ENCODE measurements at places on chromosomes 7 and 10.

DNA sequence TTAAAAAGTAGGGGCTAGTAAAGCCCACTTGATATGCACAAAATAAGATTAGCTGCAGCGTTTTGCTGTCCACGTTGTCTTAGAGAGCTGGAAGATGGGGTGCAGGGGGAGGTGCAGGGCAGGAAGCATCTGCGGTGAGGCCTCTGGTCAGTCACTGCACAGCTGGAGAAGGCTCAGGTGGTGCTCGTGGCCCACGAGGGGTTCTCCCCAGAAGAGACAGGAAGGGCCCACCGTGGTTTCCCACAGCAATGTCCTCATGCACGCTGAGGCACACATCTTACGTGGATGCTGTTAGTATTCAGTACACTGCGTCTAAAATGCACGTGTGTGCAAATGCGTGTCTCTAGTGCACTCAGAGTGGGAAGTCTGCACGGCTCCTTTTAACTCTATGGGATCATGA is 582.1 kb downstream of the PTPRN2 start:
- DNase-seq, result no peak

DNA sequence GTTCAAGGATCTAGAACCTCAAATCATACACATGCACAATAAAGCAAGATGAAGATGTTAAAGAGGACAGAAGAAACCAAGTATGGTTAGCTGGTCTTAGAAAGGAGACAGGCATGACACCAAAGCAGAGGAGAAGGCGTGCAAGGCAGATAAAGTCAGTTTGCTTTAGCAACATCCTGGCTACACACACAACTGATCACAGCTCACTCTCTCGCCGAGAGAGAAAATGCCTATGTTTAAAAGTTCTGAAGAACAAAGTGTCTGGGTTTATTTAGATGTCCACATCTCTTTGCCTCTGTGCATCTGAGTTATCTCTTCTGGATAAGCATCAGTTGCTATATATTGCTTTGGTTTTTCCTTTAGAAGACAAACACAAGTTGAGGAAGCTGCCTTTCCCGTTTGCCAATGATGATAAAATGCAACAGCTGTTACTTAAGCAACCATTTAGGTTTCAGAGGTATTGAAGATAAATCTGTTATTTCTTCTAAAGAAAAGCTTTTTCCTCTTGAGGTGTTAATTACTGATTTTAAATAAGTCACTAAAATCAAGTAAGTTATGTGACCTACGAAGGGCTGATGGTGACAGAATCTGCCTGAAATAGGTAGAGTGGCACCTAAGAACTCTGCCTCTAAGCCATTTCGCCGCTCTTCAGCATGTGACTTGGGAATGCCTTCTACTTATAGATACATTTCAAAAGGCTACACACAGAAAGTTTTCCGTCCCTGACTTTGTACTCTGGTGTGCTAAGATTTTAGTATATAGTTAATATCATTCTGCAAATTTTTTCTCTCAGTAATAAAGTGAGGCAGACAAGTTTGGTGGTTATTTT is 146.2 kb upstream of the ASAH2 start:
- no peak for DNase-seq

DNA sequence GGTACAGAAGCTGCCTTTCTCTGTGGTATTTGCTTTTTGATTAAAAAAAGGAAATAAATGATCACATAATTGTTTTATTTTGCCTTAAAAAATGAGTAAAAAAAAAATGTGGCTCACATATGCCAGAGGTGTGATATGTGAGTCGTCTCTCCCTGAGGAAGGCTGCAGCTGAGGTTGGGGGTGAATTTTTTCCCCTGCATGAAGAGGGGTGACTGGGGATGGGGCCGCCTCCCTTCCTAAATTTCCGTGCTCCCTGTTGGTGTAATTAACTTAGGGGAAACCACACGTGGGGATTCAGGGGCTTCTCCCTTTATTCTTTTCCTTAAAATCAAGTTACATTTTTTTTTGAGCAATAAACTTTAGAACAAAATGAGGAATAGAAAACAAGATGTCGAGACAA is 35.4 kb downstream of the MGMT start:
- DNase-seq, result no peak

- no peak for DNase-seq
Observed at GRCh38 chr10:18368682-18369081, 228.5 kb downstream of the CACNB2 start.

DNA sequence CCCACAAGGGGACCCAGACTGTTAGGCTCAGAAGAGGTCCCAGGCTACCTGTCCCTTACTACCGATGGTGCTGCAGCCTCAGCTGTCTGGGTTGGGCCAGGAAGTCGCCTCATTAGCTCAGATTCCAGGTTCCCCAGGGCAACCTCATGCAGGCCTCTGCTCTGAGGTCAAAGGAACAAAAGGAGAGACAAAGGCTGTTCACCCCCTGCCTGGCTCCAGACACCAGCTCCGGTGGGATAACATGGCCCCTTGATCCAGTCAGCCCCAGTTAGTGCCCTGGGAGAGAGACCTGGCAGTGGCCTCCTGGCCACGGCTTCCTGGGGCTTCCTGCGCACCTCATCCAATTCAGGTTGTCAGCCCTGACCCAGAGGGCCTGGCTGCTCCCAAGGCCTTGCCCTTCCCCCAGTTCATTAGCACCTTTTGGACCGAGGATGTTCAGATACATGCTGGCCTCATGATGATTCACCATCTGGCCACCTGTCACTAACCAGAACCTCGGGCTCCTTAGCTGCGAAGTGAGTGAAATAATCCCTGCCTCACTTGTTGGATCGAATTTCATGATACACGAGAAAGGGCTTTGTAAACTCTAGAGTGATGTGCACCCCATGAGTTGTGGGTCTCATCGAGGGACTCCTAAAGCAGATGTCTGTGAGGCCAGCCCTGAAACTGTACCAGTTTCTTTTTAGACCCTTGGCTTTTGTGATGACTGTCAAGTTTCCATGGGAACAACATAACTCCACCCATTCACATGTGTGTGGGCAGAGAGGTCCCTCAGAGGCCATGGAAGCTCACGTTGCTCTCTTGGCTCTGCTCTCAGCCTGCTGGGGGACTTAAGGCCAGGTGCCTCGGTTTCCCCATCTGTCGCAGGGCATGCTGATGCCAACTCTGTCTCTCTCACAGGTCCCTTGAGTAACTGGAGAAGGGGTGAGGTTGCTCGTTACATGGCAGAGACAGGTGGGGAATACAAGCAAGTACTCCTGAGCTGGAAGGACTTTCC is 79.5 kb upstream of the PCBD1 start:
- no peak for DNase-seq

DNA sequence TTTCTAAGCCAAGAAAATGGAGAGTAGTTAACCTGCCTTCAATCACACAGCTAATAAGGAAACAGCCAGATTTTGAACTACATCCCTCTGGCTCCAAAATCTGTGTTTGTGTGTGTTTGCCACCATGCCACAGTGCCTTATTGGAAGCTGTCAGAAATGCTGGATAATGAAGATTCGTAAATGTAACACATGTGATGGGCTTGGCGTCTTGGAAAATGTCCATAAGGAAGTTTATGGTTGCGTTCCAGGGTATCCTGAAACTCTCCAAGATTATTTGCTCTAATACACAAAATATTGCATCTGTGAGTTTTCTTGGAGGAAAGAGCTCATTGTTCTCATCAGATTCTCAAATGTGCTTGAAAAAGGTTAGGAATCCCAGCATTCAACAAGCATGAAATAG is 22.7 kb downstream of the MYOF start:
- DNase-seq, result no peak

DNA sequence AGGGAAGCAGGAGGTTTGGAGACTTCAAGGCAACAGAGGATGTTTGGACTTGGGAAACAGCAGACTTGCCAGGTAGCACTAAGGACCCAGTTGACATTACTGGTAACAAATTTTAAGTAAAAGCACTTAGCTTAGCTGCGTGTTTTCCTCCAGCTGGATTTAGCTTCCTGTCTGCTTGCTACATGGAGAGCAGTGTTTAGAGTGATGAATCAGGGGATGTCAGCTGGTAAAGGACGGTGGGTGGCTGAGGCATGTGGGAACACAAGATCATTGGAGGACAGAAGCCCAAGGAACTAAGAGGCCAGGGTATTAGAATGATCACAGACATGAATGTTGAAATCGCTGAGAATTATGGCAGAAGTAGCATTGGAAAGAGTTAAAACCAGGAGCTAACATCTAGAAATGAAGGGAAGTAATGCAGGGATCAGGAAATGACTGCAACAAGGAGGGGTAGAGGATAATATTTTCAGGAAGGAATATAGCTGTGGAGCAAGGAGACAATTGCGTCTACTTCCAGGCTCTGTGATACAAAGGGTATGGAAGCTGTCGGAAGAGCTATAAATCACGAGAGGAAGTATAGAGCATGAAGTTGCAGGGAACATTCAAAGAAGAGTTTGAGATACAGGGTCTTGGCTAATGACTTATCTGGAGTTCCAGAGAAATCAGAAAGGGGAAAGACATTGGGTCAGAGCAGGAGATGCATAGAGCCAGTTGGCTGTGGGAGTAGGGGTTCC is 34.4 kb downstream of the CALD1 start:
- DNase-seq, result no peak

DNA sequence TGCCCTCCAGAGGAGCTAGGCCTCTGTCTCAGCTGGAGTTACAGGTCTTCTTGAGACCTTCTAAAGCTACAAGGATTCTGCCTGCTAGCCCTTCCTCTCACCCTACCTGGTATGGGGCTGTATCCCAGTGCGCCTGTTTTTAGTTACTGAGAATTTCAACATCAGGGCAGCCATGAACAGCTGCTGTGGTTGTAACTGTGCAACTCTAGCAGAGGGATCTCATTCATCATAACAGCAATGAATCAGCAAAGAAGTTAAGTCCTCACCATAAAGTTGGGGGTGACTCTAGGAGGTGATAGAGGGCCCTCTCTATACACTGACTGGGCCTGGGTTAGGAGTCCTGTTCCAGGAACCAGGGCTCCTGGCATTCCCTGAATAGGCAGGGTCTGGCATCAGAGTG is 14.0 kb upstream of the CDH23 start:
- DNase-seq, result no peak
